ENCODE measurements at places on chromosomes 7 and 10. TPM values are rescaled to one million over a fixed set of nuclear protein-coding genes. Genes with fewer than 3 reads are reported as not detected.

Gene NKX2-3
- total RNA-seq, result not detected

Gene CYP3A5
- not detected for total RNA-seq

Gene CNNM2
- 3.4 TPM for total RNA-seq

DNA sequence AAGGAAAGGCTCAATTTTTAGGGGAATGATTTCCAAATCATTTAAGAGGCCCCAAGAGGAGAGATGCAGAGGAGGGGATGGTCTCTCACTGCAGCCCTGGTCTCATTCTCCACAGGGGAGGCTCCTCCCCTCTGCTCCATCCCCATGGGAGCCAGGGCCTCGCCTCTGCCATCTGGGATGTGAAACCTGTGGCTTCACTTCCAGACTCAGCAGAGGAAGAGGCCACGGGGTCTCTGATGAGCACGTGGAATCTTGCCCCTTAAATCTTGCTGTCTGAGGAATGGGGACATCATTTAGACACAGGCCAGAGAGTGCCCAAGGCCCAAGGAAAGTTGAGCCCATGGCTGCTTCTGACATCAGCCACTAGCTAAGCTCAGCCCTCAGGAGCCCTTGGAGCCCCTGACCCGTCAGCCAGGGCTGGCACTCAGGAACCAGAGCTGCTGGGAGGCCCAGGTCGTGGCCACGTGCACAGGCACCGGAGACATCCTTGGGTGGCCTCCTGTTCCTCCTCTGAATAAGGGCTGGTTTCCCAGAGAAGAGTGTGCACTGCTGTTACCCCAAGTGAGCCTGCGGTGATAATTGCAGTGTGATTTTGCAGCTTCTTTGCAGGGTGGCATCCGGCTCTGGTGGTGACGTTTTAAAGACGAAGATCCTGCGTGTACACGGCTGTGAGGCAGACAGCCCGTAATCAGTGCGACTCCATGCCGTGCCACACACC, 50.5 kb downstream of the VIPR2 start:
- no peak for DNase-seq

DNA sequence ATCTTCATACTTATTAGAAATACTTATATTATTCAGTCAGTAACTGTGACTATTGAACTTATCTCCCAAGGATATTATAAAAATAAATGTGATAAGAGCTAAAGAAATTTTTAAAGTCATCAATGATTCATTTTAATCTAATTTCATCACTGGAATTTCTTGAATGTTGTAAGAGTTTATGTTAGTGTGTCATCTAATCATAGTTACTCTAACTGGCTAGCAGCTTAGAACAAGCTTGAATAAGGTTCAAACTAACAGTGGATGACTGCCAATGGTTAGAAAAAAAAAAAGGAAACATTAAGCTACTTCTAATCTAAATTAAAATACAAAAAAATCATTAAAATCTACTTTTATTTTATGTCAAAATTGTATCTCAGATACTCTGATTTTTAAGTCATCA, 1066.3 kb downstream of the CNTNAP2 start:
- no peak for DNase-seq

DNA sequence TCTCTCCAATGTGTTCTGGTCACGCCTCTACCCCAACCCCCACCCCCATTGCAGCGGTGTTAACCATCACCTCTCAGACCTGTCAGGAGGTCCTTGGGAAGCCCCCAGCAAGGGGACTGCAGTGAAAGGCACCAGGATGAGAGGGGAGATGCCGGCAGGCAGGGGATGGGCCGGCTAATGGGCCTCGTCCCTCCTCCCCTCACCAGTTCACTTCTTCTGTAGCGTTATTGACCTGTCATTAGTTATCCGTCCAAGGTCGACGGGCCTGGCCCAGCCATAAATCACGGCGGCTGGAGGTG, 18.8 kb downstream of the POLL start:
- no peak for DNase-seq

Measured in H4 (cell line).